Muscle of leg (tissue), 16 donors: ENCODE measurements at places on chromosomes 7 and 10. TPM values are rescaled to one million over a fixed set of nuclear protein-coding genes. Genes with fewer than 3 reads are reported as not detected.

DNA sequence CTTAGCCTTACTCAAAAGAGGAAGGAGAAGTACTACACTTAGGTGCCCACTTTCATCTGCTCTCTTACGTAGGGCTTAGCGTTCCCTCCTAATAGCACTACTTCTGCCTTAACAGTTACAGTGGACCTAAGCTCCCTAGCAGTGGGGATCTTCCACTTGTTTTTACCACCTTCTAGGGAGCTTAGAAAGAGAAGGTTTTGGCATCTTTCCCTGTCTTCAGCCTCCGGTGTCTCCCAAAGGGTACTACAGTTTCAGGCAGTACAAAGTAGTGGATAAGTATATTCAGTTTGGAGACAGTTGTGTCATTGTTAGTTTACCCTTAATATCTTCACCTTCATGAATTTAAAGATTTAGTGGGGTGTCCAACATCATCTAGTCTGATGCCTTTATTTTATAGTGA lies 14.6 kb downstream of the CHRM2 start:
- DNase-seq = no peak

DNA sequence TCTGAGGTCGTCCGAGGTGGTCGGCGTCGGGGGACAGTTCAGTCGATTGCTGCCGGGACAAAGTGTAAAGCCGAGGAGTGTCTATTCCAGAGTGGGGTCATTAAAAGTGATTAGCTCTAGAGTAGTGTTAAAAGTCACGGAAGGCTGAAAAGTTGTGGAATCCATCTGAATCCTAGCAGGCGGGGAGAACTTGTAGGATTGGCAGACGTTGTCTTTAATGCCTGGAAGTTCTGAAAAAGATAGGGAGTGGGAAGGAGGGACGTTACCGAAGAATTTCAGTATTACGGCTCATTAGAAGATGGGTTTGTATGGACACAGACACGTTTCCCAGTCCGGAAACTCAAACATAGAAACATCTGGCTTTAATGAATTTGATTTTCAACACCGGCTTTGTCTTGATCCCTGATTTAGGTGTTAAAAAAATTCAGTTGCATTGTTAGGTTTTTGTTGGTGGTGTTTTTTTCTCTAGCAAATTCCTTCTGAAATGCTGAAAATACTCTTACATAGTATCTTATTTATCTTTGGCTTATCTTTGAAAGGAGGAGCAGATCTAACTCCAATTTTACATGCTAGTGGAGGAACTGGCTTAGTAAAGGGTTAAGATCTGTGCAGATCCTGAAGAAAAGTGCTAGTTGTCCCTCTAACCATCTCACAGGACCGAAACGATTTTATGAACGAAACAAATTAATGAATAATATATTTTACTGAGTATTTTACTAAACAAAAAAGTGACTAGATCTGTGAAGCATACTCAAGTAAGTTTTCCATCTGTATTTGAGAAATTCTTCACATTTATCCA lies 900 bp downstream of the MKLN1 start:
- DNase-seq = peak; percentile 68

GRCh38 chr10:110903280-110904278 lies 15.4 kb downstream of the BBIP1 start:
- no peak for DNase-seq

Gene TYW1B
- 10.3 TPM for total RNA-seq

Gene OR6V1
- total RNA-seq = not detected

- no peak for DNase-seq
Observed at GRCh38 chr7:36928718-36929117, 204.4 kb upstream of the AOAH start.

GRCh38 chr10:51522858-51523257 lies 176.5 kb downstream of the CSTF2T start:
- DNase-seq = no peak

Gene VWA2
- total RNA-seq = 0.04 TPM

- no peak for DNase-seq
Observed at GRCh38 chr10:78875331-78875877, 193.4 kb upstream of the ZMIZ1 start.

Gene GBX1
- 0.44 TPM for total RNA-seq

Gene THSD7A
- 3.8 TPM for total RNA-seq

- peak; percentile 26 for DNase-seq
Observed at GRCh38 chr10:14240253-14241189, 90.2 kb downstream of the FRMD4A start.

- peak; percentile 65 for DNase-seq
Observed at GRCh38 chr7:92634924-92635519, 44.8 kb upstream of the FAM133B start.

Gene NCAPG2
- 10.2 TPM for total RNA-seq

- no peak for DNase-seq
Observed at GRCh38 chr7:129719980-129720732, 108.6 kb downstream of the NRF1 start.

GRCh38 chr7:124059375-124059774 lies 26.5 kb upstream of the TMEM229A start:
- DNase-seq = no peak

DNA sequence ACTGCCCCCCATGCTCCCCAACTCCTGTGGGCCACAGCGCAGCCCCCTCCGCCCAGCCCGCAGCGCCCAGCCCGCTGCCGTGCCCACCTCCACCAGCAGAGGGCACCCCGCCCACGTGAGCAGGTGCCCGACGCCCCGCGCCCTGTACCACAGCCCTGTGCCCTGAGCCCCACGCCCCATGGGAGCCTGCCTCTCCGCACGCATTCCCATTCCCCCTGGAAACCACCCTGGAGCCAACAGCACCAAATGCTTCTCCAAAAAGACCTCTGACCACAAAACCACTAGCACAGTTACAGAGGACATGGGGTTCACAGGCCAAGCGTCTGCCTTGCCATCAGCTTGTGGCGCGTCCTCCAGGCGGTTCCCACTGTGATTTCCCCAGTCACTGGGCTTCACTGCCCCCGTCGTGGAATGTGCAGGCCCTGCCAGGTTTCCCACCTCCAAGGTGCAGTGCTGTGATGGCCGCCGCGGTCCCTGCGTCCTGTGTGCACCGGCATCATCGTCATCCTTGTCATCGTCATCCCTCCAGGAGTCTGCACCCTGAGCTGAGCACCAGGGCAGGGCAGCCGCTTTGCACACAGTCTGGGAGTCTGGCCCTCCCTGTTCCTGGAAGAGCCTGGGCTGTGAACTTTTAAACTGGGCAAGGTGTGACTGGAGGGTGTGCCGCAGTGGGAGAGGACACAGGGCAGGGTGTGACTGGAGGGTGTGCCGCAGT lies 61.7 kb downstream of the PWWP2B start:
- no peak for DNase-seq

DNA sequence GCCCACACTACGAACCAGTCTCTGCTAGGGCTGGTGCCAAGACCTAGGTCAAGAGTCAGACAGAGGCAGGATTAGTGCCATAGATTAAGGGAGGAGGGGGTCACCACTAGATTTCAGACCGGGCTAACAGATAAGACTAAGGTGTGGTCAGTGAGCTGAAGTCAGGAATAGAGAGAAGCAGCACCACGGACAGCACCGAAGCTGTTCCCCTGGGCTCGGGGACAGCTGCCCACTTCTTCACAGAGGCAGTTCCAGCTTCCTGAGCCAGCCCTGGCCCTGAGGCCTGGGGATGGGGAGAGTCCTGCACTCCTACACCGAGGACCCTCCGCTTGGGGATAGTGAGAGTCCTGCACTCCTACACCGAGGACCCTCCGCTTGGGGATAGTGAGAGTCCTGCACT lies 11.2 kb upstream of the JAKMIP3 start:
- peak; percentile 33 for DNase-seq

DNA sequence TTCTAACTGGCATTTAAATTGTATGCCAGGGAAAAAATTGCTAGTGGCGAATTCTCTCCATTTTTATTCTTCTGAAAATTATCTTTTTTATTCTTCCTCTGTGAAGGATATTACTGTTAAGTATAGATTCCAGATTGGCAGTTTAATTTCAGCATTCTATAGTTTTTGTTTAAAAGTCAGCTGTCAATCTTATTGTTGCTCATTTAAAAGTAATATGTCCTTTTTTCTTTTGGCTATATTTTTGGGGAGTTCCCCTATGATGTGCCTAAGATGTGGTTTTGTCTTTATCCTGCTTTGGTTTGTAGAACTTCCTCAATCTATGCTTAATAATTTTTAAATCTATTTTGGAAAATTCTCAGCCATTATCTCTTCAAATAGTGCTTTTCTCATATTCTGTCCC lies 135.9 kb downstream of the ARHGAP12 start:
- no peak for DNase-seq

DNA sequence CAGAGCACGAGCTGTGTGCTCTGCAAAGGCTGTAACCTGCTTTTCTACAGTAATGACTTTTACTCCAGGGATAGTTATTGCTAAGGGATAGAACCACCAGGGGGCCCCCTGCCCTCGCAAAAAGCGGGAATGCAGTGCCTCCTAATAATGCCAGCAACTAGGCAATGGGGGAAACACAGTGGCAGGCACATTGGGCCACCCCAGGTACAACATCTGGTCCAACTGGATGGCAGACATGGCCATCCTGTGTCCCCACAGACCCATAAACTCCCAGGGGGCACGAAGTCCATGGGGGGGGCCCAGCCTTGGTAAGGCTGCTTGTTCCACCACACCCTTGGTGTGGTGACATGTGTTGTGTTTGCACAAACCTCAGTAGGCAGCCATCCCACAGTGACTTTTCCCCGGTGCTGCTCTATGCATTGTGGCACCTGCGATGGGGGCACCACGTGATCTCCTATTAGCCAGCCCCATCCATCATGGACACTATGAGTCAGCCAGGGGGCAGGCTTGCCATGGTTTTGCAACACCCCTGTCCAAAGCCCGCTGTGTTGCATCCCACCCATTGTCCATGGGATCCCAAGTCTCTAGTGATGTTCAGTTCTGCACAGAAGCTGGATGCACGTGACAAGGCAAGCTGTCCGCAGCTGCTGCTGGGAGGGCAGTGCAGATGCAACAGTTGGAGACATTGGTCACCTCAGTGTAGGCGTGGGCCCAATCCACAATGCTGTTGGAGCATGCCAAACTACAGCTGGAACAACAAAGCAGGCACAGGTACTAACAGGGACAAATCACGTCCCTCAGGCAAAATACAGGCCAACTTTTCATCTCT lies 84.0 kb downstream of the ANLN start:
- peak; percentile 15 for DNase-seq

- DNase-seq = peak; percentile 30
Observed at GRCh38 chr10:77564731-77565589, 72.6 kb downstream of the KCNMA1 start.

GRCh38 chr7:50834679-50835078 lies 52.0 kb upstream of the GRB10 start:
- no peak for DNase-seq

GRCh38 chr10:35422228-35422627 lies 85.9 kb downstream of the CCNY start:
- no peak for DNase-seq

- DNase-seq = peak; percentile 91
Observed at GRCh38 chr7:101386558-101387231, 24.0 kb downstream of the COL26A1 start.

DNA sequence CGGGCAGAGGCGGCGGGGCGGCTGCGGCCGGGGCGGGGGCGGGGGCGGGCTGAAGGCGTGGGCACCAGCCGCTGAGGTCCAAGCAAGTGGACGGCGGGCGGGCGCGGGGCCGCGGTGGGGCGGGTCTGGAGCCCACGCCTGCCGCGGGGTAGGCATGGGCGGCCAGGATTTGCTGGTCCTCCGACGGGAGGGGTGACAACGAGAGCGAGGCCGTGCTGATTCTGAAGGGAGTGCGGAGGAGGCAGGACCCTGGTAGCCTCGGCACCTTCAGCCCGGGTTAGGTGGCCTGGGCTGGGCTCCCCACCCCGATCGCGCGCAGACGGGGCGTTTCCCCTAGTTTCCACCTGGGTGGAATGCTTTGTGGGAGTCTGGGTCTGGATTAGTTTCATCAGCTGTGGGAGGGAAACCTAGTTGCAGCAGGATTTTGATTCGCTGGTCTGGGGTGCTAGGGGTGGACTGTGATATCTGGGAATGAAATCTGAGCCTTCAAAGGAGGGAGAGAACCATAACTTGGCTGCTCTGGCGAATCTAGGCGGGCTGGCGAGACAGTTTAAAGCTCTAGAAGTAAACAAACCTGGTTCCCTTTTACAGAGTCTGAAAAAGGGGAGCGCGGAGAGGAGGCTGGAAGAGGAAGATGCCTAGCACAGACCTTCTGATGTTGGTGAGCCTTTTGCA lies 609 bp downstream of the SGPL1 start:
- DNase-seq = peak; percentile 92

DNA sequence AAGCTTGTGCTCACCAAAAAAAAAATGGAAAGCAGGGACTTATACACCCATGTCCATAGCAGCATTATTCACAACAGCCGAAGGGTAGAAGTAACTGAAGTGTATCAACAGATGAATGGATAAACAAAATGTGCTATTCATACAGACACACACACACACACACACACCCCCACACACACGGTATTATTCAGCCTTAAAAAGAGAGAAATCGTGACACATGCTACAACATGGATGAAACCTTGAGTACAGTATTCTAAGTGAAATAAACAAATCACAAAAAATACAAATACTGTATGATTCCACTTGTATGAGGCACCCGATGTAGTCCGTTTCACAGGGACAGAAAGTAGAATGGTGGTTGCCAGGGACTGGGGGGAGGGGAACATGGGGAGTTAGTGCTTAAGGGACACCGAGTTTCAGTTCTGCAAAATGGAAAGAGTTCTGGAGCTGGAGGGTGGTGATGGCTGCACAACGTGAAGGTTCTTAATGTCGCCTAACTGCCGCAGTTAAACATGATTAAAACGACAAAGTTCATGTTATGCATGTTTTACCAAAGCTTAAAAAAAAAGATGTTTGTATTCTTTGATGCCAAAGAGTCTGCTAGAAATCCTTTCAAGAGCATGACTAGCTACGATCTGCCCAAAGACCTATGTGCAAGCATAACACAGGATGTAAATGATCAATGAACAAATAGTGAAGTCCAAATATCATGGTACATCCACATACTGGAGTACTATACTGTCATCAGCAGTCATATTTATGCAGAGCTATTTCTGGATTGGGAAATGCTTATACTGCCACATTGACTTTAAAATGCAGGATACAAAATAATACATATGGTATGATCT lies 7.2 kb downstream of the TNS3 start:
- DNase-seq = peak; percentile 76

GRCh38 chr10:22433875-22434274 lies 88.6 kb downstream of the SPAG6 start:
- peak; percentile 33 for DNase-seq

Gene PPP1R17
- total RNA-seq = not detected

- DNase-seq = peak; percentile 64
Observed at GRCh38 chr10:16832351-16833080, 15.3 kb upstream of the RSU1 start.

Gene NPFFR1
- not detected for total RNA-seq

- DNase-seq = peak; percentile 63
Observed at GRCh38 chr7:156842740-156843140, 50.2 kb downstream of the LMBR1 start.

- no peak for DNase-seq
Observed at GRCh38 chr7:2072042-2072441, 160.7 kb downstream of the MAD1L1 start.

Gene LLCFC1
- not detected for total RNA-seq
